CD4-positive, alpha-beta T cell treated with Interleukin-1 beta for 1 hour (primary cell): ENCODE measurements at places on chromosomes 12 and 14.

- no peak for DNase-seq
These were observed 152.3 kb downstream of the ATXN7L3B start for GRCh38 chr12:74689929-74690328.

DNA sequence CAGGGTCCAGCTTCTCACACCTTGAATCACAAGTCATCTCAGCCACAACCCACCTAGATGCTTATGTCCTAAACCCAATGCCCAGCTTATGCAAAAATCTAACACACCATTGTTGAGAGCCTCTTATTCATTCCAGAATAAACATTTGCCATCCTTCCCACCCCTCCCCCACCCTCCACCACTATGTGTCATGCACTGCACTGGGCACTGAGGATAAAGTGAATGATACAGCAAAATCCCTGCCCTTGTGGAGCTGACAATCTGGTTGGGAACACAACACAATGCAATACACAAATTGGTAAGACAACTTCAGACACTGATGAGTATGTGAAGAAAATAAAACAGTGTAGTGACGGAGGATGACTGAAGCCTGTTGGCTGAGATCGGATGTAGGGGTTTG is 1.4 kb upstream of the GLTP start:
- DNase-seq: no peak

DNA sequence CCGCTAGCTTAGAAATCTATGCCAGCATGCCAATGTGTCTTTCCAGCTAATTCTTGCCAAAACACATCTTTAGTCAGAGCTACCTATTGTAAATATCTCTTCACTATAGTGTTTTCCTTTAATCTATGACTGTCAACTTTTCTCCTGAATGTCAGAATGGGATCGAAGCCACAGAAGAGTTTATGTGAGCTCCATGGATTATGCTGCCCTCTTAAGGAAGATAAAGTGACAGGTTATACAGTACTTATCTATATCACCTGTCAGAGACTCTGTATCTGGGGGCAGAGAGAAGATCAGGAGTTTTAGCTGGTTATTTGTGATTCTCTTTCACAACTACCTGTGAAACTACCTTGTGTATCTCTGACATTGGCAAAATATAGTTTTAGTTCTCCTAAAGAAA is 204.3 kb upstream of the SEL1L start:
- DNase-seq: no peak

DNA sequence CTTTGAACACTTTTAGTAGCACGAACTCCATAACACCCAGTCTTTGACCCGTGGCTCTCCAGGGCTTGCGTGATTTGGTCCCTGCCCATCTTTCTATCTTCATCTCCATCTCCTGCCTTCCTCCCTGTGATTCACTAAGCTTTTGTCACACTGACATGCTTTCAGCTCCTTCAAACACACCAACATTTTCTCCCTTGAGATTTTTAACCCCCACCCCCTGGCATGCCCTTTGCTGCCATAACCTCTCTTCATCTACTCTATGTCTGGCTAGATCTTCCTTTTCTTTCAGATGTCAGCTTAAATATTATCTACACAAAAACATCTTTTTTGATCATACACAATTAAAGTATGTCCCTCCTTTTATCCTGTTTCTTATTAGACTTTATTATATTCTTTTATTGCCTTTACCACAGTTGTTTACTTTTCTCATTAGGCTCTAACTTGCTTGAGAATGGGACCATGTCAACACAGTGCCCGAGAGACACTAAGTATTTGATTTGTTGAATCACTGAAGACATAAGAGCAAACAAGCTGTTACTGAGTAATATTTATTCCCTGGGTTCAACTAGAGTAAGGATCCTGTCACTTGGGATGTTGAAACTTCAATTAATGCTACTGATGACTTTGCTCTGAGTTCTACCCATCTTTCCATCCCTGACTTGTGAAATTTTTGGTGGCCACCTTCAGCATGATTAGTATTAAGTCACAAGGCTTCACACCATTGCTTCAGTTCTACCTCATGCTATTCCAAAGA is 387.3 kb downstream of the LRIG3 start:
- no peak for DNase-seq

DNA sequence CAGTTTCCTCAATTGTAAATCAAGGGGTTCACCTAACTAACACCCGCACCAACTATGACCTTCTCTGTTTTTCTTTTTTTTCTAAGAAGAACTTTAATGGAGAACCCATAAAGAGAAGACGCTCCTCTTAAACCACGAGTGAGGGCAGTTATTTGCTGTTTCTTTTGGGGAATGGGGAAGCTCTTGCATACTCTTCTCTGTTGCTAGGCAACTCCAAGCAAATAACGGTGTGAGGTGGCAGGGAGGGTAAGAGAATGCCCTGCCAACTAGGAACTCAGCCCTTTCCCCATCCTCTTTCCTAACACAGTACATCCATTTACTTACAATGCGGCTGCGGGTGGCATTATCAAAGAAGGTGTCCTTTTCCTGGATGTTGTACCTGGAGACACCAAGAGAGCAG is 114.9 kb downstream of the ANO2 start:
- no peak for DNase-seq

DNA sequence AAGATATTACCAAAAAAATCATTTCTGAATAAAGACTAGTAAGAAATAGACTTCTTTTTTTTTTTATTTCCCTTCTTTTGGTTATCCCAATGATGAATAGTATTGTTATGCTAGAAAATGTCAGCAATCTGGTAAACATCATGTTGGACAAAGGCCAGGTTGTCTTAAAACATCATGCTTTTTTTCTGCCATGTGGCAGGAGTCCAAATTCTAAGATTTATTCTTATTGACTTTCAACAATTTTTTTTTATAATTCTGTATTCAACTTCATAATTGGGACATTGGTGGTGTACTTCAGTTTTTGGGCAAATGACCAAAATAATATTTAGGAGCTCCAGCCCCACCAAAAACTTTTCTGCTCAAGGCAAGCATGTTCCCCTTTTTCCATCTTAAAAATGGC is 10.5 kb downstream of the DCN start:
- no peak for DNase-seq

DNA sequence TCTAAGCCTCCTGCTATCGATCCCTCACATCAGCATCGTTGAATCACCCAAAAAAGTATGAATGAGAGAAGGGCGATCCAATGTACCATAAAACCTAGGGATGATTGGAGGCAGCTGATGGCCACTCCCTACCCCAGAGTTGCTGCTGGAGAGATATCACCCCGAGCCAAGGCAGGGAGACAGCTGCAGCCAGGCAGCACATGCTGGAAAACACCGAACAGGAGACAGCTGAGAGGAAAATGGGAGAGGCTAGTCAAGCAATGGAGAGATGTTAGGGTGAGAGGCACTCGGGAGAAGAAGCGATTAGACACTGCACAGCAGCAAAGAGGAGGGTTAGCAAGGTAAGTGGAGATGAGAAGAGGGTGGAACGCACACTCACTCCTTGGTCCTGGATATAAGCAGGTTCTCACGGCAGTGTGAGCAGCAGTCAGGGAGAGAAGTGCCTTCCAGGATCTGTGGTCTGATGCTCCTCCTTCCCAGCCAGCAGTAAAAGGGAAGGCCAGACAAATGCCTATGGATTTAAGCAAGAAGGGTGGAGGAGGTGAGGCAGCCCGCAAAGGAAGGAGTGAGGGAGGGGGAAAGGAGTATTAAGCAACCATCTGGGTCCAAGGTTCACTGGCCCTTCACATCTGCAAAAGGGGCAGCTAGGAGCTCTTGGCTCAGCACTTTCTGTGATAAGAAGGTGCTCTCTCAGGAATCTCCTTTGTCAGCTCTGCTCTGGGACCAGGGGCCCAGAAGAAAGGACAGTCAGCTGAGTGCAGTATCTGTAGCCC is at the start of gene SLC7A7:
TSS of gene SLC7A7 (minus strand) at position 495 of the 773 bp plus-strand sequence. CDS start 2,037 bp downstream, outside the sequence.
- no peak for DNase-seq

DNA sequence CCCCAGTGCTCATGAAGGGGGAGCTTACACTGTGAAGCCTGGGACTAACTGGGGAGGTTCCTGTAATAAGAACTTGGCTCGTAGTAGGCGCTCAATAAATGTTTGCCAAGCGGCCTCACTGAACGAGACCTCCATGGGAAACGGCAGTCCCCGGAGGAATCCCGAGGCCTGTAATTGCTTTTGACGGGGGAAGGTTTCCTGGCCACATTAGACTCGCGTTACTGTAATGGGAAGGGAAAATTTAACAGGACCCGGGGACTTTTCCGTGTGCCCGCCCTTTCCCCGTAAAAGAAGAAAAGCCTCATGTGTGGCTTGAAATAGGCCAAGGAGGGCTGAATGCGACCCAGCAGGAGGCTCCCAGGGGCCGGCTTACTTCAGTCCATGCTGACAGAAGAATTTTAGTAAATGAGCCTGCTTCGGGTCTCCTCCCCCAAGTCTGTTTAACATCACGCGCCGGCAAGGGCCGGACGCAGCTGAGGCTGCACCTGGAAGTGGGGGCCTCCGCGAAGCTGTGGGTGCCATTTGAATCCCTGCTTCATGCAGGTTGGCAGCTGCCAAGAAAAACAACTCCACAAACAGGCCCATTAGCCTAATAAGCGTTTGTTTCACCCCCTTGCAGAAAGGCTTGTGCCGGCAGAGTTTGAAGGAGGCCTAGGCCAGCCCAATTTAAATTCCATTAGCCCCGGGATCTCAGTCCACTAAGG is 39.8 kb upstream of the PWP1 start:
- no peak for DNase-seq

- no peak for DNase-seq
These were observed 2.7 kb upstream of the PRIMA1 start for GRCh38 chr14:93790966-93791365.

DNA sequence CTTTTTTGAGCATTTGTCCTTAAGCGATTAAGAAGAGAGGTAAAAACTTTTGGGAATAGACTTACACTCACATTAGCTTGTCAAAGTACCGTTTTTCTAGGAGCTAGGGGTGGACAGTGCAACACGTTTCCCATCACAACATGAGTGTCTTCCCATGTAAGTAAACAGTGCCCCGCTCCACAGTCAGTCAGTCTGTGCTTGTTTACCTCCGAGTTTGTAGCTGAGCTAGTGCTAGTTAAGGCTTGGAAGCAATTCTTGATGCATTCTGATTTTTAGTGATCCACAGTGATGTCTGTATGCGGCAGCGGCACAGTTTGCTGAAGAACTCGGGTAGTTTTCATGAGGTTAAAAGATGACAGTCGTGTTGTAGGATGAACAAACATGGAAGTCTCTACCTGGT is 941 bp downstream of the ZDHHC17 start:
- DNase-seq: no peak

GRCh38 chr12:123143736-123144461 is 7.0 kb downstream of the PITPNM2 start:
- DNase-seq: no peak

DNA sequence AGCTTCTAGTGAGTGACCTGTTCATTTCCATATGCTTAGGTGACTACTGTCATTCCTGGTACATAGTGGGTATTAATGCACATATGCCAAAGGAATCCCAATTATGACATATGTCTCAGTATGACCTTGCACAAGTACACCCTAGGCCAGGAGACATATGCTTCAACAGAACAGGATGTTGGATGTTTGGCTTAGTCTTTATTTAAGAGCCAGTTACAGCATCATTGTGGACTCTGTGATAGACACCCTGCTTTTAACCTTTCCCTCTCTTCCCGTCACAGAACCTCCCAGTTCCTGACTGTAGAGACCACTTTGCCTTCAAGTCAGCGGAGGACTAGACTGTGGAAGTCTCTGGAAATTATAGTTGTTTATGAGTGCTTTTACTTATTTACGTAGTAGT is 72.9 kb downstream of the DAAM1 start:
- no peak for DNase-seq

- no peak for DNase-seq
These were observed 1.1 kb upstream of the FERMT2 start for GRCh38 chr14:52951681-52952554.

GRCh38 chr14:59316151-59316830 is 127.8 kb downstream of the DAAM1 start:
- no peak for DNase-seq

DNA sequence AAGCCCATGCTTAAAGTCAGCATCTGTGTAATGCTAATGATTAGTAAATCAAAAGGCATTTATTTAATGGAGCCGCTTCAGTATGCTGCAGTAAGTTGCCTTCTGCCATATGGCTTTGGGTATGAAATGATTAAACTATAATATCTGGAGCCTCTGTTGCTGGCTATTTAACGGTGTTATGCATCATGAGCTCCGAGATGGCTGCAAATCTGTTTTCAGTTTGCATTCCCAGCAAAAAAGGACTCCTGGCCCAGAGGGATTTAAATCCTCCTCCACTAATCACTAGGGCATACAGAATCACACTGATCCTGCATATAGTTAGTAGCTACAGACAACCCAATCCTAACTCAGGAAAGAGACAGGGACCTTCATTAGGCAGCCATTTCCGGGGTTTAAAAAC is 171.5 kb upstream of the EEA1 start:
- no peak for DNase-seq

DNA sequence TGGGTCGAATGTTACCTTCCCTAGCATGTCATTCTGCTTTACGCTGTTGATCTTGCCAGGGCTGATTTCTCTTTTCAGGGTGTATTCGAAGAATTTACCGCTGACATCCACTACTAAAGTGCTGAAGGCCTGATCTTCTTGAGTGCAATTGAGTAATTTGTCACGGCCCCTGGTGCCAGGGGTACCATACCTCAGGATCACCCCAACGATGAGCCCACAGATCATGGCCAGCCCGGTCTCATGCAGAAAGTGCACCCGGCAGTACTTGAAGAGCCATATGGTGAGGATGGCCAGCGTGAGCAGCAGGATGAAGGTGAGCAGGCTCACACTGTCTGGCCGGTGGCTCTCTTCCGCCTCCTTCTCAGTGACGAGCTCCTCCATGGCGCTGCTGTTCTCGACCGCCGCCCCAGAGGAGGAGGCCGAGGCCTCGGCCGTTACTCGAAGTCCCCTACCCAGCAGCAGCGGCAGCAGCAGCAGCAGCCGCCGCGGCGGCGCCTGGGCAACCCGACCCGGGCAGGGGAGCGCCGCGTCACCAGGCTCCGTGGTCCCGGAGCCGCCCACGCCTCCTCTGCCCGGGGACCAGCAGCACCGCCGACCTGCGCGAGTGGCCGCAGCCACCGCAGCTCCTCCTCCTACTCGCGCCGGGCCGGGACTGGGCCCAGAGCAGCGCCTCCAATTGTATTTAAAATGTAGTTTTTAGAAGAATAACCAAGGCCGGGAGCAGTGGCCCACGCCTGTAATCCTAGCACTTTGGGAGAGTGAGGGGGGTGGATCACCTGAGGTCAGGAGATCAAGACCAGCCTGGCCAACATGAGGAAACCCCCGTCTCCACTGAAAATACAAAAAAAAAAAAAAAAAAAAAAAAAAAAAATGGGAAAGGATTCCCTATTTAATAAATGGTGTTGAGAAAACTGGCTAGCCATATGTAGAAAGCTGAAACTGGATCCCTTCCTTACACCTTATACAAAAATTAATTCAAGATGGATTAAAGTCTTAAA is 58.5 kb upstream of the TMPO start:
- peak; percentile 57 for DNase-seq

GRCh38 chr14:21501568-21501967 is 9.6 kb downstream of the METTL3 start:
- DNase-seq: no peak

DNA sequence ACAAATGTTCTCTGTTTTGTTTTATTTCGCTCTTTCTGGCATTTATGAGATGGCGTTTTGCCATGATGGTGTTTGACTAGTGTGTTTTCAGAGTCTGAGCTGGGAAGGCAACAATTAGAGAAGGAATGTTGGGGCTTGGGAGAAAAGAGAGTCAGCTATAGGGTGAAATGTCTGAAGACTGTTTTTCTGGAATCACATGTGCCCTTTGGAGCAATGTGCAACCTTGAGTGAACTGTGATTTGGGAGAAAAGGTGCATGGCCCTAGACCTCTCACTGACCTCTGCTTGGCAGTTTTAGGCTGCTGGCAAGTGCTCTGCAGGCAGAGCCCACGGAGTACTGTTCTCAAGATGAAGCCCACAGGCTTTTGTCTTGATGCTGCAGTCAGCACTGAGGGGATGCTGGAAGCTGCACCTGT is 379.9 kb upstream of the PDE3A start:
- DNase-seq: no peak
